Activated T-cell treated with anti-CD3 and anti-CD28 coated beads, Interleukin-2, amount 50 U/mL, for 72 hours (primary cell): ENCODE measurements at places on chromosomes 2 and 18. TPM values are rescaled to one million over a fixed set of nuclear protein-coding genes. Genes with fewer than 3 reads are reported as not detected.

GRCh38 chr2:25960920-25961319, 21.4 kb downstream of the KIF3C start:
- DNase-seq = no peak

DNA sequence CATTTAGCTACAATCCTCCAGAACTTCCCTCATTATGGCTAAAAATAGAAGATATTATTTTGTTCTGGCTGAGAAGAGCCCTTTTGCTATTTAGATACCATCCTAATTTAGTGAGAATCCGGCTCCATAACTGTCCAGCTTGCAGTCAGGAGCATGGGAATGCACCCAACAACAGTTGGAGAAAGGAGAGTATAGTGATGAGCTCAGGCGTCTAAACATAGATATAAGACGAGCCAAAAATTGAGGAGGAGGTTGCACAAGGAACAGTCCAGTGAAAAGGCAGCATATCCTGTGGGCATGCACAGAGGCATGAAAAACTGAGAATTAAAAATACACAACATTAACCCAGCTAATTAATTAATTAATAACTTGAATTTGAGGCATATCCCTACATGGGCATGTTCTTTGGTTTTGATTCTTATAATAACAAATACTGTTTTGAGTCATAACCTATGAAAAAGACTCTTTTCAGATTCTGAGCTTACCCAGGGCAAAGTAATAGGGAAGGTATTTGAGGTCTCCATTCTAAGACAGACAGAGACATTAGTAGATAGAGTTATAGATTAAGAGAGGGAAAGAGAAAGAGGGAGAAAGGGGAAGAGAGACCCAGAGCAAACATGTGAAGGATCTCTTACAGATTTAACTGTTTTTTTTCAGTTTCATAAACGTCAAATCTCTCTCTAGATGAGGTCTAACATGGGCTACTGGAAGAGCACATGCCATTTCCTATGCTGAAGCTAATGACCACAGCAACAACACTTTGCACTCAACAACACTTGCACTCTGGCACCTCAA, 311.2 kb downstream of the OSR1 start:
- DNase-seq = no peak

GRCh38 chr2:17879913-17880274, 1.4 kb downstream of the KCNS3 start:
- no peak for DNase-seq

- peak; percentile 6 for DNase-seq
Measured at GRCh38 chr2:215664847-215665525, 229.1 kb upstream of the FN1 start.

GRCh38 chr18:77749089-77749488, 499.4 kb downstream of the GALR1 start:
- DNase-seq = no peak

DNA sequence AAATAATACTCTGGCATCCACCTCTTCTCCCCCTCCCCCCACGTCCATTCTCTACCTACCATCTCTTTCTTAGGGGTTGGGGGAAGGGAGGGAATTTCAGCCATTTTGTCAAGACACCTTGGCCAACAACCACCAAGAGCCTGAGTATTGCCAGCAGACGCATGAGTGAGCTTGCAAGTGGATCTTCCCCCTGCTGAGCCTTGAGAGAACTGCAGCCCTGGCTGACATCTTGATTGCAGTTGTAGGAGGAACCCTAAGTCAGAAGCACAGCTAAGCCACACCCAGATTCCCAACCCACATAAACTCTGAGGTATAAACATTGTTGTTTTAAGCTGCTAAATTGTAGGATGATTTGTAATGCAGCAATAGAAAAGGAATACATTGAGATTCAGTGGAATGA, 165.6 kb downstream of the TMEFF2 start:
- DNase-seq = peak; percentile 1

GRCh38 chr18:37845498-37845897, 279.9 kb upstream of the CELF4 start:
- no peak for DNase-seq

GRCh38 chr18:57677262-57678211, 55.9 kb upstream of the NARS1 start:
- no peak for DNase-seq

- no peak for DNase-seq
Measured at GRCh38 chr2:144364944-144365738, 154.8 kb downstream of the ZEB2 start.

DNA sequence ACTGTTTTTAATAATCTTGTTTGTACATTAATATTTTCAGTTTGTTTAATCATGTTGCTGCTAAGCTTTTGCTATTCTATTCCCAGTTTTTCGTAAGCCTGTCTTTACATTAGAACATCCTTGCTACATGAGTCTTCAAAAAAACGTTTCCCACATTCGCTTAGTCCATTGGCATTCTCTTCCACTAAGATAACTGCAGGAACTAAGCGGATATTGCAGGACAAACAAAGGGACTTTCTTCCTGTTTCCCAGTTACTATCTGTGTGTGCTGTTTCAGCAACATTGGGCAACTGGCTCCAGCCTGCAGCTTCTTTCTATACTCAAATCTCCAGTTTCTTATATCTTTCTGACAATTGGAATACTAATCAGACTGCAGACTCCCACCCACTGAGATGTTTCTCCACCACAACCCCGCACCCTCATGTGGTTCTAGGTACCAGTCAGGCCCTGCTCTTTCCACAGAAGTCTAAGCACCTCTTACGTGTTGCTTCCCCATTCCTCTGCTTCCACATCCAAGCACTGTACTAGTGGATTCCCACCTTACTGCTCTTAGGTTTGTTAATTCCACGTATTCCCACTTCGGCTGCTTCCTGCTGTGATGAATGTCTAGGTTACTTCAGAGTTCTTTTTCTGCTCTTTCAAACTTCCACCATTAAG, 420.3 kb downstream of the LRRTM4 start:
- no peak for DNase-seq

DNA sequence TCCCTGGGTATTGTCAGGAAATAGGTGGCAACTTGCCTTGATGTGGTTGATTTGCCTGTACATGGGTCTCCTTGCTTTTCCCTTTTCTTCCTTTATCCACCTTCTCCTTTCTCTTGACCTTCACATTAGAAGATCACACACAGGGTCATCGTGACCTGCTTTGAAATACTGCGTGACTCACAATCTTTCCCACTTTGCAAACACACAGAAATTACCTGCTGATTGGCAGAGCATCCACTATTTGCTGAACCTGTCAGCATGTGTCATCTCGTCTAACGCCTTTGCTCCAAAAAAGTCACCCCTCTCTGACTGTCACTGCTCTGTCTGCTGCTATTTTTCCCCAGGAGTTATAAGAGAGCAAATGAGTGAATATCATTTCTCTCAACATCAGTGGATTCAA, 60.8 kb downstream of the MYO3B start:
- no peak for DNase-seq

DNA sequence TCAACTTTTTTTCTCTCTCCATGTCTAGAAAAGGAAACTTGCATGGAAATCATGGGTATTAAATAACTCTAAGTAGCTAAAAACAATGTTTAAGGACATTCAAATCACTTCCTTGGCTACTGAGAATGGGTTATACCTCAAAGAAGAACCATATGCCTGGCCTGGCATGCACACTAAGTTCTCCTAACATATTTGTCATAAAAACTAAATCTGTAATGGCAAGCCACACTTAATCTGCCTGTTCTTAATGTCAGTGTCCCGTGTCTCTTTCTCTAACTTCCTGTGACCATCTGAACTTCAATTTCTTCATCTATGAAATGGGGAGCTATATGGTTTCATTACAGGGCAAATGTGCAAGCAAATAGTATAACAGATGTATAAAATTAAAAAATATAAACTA, 11.1 kb downstream of the PDE1A start:
- DNase-seq = no peak

- DNase-seq = no peak
Measured at GRCh38 chr2:167817422-167817821, 430.0 kb downstream of the STK39 start.

GRCh38 chr2:69538872-69539548, 101.8 kb upstream of the NFU1 start:
- DNase-seq = no peak

DNA sequence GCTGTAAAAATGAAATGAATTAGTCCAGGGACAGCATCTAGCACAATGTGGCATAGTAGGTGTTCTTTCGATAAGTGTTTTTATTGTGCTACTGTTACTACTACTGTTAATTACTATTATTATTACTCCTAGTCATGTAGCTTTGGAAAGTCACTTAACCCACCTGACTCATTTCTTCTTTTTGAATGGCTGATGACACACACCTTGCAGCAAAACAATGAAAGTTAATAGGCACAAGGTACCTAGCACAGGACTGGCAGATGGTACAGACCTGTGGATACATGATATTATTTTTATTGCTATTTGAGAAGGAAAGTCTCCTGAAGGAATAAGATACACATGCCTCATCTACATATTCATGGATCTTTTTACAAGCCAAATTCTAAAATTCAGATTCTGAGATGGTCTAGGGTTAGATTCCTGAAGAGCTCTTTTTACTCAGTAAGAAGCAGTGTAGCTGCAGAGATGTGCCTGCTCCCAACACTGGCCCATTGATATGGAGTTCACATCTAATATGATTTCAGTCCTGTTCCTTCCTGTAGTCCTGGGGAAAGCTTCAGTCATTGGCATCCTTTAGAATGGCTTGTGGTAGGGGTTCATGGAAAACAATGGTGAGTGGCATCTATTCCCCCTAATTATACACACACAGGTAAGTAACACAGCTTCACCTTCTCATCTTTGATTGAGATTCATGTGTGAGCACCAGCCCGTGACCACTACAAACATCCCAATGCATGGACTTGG, 7.9 kb upstream of the ERMN start:
- peak; percentile 19 for DNase-seq

GRCh38 chr2:174485788-174486562, 854 bp downstream of the GPR155 start:
- DNase-seq = peak; percentile 36

DNA sequence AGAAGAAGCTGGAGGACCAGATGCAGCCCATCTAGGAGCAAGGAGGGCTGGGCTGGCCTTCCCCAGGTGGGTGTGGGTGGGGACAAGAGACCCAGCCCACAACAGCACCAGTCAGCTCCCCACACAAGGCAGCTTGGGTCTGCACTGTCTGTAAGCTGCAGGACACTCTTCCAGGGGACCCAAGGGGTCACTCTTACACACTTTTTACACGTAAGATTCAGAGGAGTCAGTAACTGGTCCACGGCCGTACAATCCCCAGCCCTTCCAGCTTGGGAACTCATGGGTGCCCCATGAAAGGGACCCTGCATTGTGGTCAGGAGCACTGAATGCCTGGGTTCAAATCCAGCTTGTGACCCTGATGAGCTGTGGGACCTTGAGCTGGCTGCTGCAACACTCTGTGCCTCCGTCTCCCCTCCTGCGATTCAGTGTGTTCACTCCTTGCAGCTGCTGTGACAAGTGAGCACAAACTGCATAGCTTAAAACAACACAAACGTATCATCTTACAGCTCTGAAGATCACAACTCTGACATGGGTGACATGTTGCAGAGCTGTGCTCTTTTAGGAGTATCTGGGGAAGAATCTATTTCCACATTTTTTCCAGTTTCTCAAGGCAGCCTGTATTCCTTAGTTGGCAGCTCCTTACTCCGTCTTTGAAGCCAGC, 11.1 kb upstream of the SLC66A3 start:
- no peak for DNase-seq

GRCh38 chr2:222862106-222862908, 1.5 kb downstream of the ACSL3 start:
- no peak for DNase-seq

DNA sequence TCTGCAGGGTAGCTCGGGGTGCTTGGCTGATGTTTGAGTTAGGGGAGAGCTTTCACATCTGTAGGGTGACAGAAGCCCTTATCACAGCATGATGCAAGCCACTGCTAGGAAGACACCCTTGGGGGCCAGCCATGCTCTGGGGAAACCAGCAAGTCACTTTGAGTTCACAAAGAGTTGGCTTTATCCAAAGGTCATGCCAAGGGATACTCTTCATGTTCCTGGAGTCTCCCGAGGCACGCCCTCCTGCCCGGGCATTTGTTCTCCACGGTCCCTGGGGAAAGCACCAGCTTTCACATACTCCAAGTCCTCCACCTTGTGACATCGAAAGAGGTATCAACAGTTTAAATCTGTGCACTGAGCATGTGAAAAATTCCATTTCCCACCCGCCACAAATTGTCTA, 227.7 kb downstream of the VAPA start:
- no peak for DNase-seq

DNA sequence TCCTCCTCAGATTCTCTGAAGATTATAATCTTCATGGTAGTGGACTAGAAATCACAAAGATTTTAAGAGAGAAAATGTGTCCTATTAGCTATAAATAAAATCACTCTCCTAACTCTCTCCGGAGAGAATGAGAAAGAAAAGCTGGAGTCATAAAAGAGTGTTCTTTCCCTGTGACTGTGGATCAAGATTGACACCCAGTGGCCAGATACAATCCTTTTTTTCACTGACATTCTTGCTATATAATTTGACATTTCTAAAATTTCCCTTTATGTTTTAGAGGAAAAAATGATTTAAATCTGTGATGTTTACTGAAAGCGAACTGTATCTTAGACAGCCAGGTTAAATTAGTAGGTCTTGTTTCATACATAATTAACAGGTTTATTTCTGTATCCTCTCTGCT, 35.4 kb upstream of the LRP2 start:
- no peak for DNase-seq

GRCh38 chr2:96539215-96539920, 2.8 kb downstream of the ARID5A start:
- no peak for DNase-seq

- DNase-seq = no peak
Measured at GRCh38 chr2:120905298-120905697, 169.6 kb downstream of the GLI2 start.

DNA sequence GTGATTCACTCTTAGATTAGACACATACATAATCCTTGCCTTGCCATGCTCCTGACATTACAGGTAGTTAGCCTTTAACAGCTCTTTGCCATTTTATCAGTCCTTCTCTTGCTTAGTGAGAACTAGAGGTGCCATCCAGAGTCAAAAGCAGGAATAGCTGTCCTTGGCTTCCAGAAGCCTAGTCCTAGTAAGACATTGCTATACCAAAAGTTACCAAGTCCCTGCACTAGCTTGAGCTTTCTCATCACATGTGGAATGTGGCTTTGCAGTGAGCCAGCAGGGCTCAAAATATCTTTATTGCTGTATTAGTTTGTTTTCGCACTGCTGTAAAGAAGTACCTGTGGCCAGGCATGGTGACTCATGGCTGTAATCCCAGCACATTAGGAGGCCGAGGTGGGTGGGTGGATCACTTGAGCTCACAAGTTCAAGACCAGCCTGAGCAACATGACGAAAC, 104.7 kb upstream of the NOSTRIN start:
- no peak for DNase-seq

DNA sequence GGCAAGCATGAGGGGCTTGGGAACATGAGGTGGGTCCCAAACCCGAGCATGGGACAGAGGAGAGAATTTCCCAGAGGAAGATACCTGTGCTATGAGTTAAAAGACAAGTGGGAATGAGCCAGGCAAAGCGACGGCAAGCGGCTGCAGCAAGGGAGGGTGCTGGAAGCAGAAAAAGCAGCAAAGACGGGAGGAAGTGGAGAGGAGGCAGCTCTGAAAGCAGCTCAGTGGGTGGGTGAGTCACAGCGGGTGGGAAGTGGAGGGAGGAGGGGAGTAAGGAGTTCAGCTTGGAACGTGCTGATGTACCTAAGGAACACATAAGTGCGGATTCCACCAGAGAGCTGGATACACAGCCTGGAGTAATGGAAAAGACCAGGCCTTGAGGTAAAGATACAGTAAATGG, 41.4 kb downstream of the THUMPD2 start:
- no peak for DNase-seq

ST3GAL5 gene
- total RNA-seq = 11.3 TPM

MAPK4 gene
- not detected for total RNA-seq

RAB1A gene
- 85.3 TPM for total RNA-seq

KCNJ13 gene
- not detected for total RNA-seq

CACNB4 gene
- total RNA-seq = 0.31 TPM

RPRM gene
- total RNA-seq = not detected

SCLY gene
- 36.3 TPM for total RNA-seq

IL1RL1 gene
- total RNA-seq = 1.6 TPM

C2orf80 gene
- total RNA-seq = not detected
